ENCODE measurements at places on chromosomes 1 and 21.

DNA sequence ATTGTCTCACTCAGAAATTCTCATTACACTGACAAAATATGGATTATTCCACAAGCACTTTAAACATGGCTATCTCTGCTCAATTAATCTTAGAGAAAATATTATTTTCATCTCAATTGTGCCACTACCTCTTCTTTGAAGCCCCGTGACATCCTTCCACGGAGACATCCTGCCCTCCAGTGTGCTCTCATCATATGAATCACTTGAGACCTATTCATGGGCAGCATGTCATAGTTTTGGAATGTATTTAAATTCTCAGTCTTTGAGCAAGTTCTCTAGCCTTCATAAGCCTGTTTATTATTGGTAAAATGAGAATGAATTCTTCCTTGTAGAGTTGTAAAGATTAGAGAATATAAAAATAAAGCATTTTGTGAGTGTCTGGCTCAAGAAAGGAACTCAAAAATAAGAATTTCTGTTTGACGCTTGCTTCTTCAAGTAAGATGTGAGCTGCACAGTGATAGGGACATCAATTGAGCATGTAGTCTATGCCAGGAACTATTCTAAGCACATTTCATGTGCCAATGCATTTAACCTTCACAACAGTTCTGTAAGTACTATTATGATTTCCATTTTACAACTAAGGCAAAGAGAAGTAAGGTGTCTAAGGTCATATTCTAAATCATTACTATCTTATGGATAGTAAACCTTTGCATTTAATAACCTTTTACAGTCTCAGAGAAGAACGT, 557.4 kb upstream of the ZRANB2 start:
- DNase-seq, result peak; percentile 25

DNA sequence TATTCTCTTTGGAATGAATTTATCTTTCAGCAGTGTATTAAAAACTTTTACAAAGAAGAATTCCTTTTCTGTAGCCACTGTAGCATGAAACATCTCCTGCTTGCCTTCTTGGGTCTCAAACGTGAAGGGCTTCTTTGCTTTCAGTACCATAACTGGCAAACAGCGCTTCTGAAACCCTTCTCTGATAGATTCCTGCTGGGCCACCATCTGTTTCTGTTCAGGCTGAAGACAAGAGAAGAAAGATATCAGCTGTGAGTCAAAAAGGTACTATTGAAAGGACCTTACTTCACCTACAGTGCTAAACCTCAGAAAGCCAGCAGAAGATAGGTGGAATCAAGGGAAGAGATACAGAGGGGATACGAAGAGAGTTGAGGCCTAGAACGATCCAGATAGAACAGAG, 10.5 kb downstream of the AIM2 start:
- no peak for DNase-seq

- DNase-seq, result peak; percentile 63
Measured at GRCh38 chr1:58884706-58885661, 101.1 kb upstream of the JUN start.

GRCh38 chr1:214317734-214318133, 36.8 kb downstream of the SMYD2 start:
- DNase-seq, result no peak

- DNase-seq, result peak; percentile 48
Measured at GRCh38 chr1:209335178-209335577, 248.3 kb upstream of the CAMK1G start.
